ENCODE measurements at places on chromosomes 1 and 21.

GRCh38 chr21:36211660-36212512 lies 55.3 kb downstream of the DOP1B start:
- DNase-seq = no peak

GRCh38 chr1:43269627-43270375 lies at the start of gene TMEM125:
TMEM125 (plus strand) TSS chr1:43269983; CDS start chr1:43272723, 2,740 bp downstream.
- DNase-seq = no peak

- no peak for DNase-seq
These were observed 83.7 kb downstream of the PLD5 start for GRCh38 chr1:242440757-242441156.

- DNase-seq = no peak
These were observed 102.9 kb downstream of the SYF2 start for GRCh38 chr1:25129380-25129779.

DNA sequence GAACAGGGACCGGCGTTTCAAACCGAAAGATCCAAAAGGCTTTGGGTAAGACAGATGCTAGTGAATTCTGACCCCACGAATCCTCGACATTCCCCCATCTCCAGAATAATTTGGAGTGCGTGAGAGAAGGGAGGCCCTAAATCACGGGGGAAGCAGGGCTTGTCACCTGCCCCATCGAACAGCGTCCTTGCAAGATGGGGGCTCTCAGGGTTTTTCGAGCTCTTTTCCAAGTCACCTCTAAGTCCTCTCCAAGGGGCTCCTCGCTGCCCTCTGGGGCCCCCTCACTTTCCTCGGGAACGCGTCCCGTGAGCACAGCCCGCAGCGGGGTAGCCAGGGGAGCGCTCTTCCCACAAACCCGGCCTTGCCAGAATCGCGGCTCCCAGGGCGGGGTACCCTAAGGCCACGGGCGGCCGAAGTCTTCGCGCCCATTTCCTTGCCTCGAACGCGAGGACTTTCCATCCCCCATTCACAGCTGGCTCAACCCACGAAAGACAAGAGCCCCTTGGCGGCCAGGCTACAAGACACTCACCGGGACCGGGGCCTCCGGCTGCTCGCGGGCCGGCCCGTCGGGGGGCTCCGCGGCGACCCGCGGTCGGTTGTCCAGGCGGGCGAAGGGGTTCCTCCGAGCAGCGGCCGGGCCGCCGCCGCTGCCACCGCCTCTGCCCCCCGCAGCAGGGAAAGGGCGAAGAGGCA lies 546 bp downstream of the DONSON start:
- no peak for DNase-seq

GRCh38 chr1:216905137-216905536 lies 181.9 kb upstream of the ESRRG start:
- DNase-seq = no peak

All from memory B cell (primary cell).